Activated T-helper 17 cell treated with anti-CD3 and anti-CD28 coated beads, Interleukin-2, amount 50 U/mL, for 72 hours (primary cell): ENCODE measurements at places on chromosomes 1 and 21. TPM values are rescaled to one million over a fixed set of nuclear protein-coding genes. Genes with fewer than 3 reads are reported as not detected.
A peak's percentile ranks its signal among the peaks of the same experiment; 100 is the strongest.

Gene FOXO6
- 0.26 TPM for total RNA-seq

Gene PLA2G2A
- total RNA-seq = not detected

Gene PADI3
- not detected for total RNA-seq

DNA sequence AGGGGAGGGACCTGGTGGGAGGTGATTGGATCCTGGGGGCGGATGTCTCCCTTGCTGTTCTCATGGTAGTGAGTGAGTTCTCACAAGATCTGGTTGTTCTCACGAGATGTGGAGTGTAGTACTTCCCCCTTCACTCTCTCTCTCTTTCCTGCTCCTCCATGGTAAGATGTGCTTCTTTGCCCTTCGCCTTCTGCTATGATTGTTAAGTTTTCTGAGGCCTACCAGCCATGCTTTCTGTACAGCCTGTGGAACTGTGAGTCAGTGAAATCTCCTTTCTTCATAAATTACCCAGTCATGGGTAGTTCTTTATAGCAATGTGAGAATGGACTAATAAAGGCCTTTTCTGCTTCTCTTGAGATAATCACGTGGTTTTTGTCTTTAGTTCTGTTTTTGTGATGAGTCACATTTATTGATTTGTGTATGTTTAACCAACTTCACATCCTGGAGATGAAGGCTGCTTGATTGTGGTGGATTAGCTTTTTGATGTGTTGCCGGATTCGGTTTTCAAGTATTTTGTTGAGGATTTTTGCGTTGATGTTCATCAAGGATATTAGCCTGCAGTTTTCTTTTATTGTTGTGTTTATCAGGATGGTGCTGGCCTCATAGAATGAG lies 45.5 kb downstream of the RABGAP1L start:
- peak; percentile 69 for ATAC-seq

DNA sequence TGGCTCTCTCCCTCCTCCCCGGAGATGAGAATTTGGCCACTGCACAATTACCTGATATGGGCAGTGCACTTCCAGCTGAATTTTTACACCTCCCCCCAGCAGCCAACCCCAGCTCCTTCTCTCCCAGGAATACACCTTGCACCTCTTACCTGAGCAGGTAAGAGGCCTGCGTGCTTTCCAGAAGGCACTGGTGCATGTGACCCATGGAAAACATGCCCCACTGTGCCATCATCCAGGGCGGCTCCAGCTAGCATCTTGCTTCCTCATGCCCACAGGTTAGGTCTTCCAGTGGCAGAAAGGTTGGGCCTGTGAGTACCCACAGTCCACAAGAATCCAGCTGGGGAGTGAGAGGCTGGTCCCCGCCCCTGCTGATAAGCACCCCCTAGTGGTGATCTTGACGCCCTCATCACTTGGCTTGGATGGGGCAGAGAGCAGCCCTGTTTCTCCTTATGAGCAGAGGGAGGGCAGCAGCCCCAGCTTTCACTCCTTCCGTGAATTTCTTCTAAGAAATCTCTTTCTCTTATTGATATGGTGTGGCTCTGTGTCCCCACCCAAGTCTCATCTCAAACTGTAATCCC lies 57.8 kb downstream of the EDARADD start:
- ATAC-seq = peak; percentile 78

Gene CACNA1S
- not detected for total RNA-seq

DNA sequence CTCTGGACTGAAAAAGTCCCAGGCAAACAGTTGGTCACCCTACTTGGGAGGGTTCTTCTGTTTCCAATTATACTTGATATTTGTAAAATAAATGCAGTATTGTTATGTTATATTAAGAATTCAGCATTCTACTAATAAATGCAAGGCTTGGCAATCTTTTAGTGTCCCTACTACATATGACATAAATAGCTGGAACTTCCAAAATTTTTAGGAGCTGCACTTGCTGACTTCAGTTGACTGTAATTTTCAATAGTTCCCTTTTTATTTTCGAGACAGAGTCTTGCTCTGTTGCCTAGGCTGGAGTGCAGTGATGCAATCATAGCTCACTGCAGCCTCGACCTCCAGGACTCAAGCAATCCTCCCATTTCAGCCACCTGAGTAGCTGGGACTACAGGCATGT lies 20.0 kb downstream of the FOXD3 start:
- no peak for ATAC-seq

Gene FCRL2
- not detected for total RNA-seq

Gene TRIM67
- total RNA-seq = not detected

Gene KCNK1
- 3.4 TPM for total RNA-seq

Gene CDCA8
- total RNA-seq = 67.5 TPM

- ATAC-seq = no peak
These were observed 22.7 kb upstream of the PRKACB start for GRCh38 chr1:84121360-84121759.

DNA sequence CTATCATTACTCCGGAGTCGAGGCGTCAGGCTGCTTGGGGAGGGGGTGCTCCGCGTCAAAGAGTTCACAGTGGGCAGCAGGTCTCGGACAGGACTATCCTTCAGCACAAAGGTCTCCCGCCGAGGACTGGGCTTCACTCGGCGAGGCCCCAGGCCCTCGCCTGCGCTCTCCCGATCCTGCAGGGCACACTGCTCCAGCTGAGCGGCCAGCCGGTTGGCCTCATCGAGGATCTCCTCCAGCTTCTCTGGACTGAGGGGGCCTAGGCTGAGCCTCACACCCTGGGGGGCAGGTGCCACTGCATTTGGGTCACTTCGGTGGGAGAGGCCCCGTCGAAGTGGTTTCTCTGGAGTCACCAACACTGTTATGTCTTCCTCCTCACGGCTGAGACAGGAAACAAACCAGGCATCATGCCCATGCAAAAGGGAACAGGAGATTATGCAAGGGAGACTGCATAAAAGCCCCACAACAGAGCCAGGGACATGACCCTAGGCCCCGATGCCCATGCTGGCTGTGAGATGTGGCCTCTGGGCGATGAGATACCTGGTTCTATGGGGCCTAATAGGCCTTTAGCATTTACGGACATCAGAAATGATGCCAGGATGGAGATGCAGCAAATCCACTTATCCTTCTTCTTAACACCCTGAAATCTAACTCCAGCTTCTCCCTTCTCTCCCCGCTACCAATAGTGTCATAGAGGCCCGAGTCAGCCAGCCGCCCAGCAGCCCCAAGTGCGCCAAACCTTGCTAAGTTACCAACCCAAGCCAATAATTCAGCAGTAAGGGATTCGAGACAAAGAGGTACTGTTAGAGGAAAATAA lies 1.1 kb downstream of the PSRC1 start:
- no peak for ATAC-seq

- no peak for ATAC-seq
These were observed 87.1 kb upstream of the BCL10 start for GRCh38 chr1:85363521-85363920.

Gene LCK
- total RNA-seq = 323 TPM

Gene HSPB7
- not detected for total RNA-seq

DNA sequence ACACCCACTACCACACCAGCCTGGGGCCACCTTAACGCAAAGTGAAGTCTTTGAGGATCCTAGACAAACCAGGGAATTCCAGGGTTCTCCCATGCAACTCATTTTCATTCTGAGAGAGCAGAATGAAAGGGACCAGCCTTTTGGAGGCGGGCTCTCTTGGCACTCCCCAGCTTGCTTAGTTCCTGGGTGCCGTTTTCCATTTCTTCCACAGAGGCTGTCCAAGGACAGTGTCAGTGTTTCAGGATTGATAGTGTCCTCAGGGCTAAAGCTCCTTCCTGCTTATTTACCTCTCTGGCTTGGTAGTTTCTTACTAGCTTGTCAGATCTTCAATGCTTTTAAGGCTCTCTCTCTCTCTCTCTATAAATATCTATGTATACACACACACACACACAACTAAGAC lies 30.1 kb upstream of the GNG4 start:
- ATAC-seq = no peak

GRCh38 chr1:40785446-40785845 lies 1.9 kb downstream of the KCNQ4 start:
- no peak for ATAC-seq

Gene F13B
- total RNA-seq = 0.13 TPM

DNA sequence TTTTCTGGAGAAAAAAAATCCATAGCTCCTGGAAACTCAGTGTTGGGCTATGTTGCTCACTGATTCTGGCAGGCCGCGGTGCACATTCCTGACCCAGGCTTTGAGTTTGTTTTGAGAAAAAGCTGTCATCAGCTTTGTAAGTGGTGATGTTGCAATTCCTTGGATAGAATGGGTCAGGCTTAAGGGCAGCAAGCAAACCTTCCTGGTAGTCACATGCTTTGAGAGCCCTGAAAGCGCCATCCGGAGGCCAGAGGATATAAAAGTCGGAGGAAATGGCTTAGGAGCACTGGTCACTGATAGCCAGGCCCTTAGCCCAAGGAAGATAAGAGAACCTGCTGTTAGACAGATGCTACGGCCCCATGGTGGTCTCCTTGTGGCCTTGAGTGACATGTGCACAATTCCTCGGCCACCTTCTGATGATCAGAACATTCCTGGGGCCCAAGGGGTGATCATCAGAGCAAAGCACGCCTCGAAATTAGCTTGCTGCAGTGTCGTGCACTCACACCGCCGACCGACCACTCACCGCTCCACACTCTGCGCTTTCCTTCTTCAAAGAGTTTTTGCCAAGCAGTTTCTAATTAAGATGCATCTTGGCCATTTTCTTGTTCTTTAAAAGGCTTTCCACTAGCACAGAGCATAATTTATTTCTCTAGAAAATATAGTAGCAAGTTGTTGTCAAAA lies 78.6 kb downstream of the MAN1C1 start:
- ATAC-seq = no peak

GRCh38 chr1:226520640-226521355 lies 27.8 kb upstream of the STUM start:
- ATAC-seq = no peak

- no peak for ATAC-seq
These were observed 56.2 kb downstream of the PCP4 start for GRCh38 chr21:39923476-39923875.

- no peak for ATAC-seq
These were observed 6.8 kb upstream of the EFCAB14 start for GRCh38 chr1:46725736-46726108.

DNA sequence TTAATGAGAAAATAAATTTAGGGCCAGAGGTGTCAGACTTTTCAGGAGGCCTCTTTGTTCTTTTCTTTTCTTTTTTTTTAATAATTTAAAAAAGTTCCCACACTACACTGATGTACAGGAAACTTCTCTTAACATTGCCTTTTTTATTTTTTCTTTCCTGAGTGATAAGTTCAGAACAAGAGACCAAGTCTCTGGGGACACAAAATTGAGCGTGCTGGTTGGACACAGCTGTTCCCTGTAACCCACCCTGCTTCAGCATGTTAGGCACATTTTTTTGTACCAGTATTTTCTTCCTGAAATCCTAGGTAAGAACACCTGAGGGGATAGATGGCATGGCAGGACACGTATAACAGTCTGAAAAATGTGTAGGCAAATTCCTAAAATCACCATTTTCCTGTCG lies 50.1 kb downstream of the PBX1 start:
- ATAC-seq = no peak

Gene DENND2C
- 1.4 TPM for total RNA-seq

DNA sequence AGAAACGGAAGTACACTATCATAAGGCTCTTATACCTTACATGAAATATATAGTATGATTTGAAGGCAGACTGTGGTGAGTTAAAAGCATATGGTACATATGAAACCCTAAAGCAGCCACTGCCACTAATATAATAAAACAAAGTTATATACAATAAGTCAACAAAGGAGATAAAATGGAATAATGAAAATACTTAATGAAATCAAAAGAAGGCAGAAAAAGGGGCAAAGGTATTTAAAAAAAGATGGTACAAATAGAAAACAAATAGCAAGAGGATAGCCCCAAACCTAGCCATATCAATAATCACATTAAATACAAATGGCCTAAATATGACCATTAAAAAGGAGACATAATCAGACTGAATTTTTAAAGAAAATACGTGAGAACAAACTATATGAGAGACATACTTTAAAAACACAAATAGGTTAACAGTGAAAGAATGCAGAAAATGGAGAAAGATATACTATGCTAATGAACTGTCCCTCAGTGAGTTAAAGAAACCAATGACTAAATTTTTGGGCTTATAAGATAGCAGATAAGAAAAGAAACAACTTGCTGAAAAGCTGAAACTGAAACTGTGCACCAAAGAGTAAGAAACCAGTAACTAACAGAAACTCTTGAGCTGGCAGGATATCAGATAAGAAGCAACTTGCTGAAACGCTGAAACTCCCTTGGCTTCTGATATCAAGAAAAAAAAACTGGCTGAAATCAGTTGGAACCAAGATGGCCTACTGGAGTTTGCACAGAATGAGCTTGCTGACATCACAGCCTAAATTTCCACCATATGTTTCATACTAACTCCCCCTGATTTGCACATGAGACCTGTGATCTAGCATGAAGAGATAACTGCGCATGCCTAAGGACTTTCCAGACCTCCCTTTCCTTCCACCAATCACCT lies 44.3 kb upstream of the IL10 start:
- ATAC-seq = peak; percentile 97

GRCh38 chr1:57252597-57253294 lies 171.1 kb downstream of the DAB1 start:
- no peak for ATAC-seq

Gene HMCN1
- 1.2 TPM for total RNA-seq

DNA sequence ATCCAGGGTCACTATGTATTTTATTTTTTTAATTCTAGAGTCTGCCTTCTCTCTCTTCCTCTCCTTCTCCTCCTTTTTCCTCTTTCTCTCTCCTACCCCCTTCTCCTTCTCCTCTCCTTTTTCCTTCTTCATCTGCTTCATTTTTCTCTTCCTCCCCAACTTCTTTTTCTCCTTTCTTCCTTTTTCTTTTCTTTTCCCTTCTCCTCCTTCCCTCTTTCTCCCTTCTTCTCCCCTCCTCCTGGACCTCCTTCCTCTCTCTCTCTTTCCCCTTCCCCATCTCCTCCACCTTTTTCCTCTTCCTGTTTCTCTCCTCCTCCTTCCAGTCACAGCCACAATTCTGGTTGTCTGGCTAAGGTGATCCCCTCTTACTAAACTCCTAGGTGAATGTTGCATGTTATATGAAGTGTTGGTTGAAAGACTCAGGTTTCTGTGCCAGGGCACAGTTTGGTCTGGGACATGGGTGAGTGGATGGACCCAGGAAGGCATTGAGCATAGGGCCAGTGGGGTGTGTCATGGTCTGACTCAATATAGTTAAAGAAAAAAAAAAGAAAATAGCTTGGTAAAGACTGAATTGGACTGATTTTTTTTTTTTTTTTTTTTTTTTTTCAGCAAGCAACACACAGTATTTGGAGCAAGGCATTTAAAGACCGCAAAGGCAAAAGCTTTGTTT lies 266.9 kb downstream of the TGFB2 start:
- no peak for ATAC-seq
